Activated CD4-positive, alpha-beta T cell treated with anti-CD3 and anti-CD28 coated beads for 36 hours (primary cell): ENCODE measurements at places on chromosomes 7 and 10. TPM values are rescaled to one million over a fixed set of nuclear protein-coding genes. Genes with fewer than 3 reads are reported as not detected.

- H3K36me3 ChIP-seq: peaks cover 41% of the 10 kb centered on the region
- no peaks in the 10 kb centered on the region for H3K27me3 ChIP-seq
- H3K27ac ChIP-seq: no peak overlapping the region
- H3K4me1 ChIP-seq: no peaks in the 10 kb centered on the region
- H3K4me3 ChIP-seq: no peak overlapping the region
Measured at GRCh38 chr10:79304479-79305087, 42.7 kb upstream of the PPIF start.

ZNF467 gene
- total RNA-seq: 0.23 TPM

GSTO2 gene
- 2.1 TPM for total RNA-seq

GRCh38 chr10:71681977-71682376 is 37.6 kb downstream of the C10orf105 start:
- H3K4me1 ChIP-seq: peaks cover 6% of the 10 kb centered on the region
- no peak overlapping the region for H3K4me3 ChIP-seq
- no peak for DNase-seq
- no peaks in the 10 kb centered on the region for H3K27me3 ChIP-seq
- H3K36me3 ChIP-seq: no peaks in the 10 kb centered on the region

- H3K4me3 ChIP-seq: no peak overlapping the region
- no peaks in the 10 kb centered on the region for H3K36me3 ChIP-seq
- peaks cover 1% of the 10 kb centered on the region for H3K27me3 ChIP-seq
- no peak overlapping the region for H3K27ac ChIP-seq
Measured at GRCh38 chr7:91079487-91079886, 184.7 kb upstream of the FZD1 start.

DNA sequence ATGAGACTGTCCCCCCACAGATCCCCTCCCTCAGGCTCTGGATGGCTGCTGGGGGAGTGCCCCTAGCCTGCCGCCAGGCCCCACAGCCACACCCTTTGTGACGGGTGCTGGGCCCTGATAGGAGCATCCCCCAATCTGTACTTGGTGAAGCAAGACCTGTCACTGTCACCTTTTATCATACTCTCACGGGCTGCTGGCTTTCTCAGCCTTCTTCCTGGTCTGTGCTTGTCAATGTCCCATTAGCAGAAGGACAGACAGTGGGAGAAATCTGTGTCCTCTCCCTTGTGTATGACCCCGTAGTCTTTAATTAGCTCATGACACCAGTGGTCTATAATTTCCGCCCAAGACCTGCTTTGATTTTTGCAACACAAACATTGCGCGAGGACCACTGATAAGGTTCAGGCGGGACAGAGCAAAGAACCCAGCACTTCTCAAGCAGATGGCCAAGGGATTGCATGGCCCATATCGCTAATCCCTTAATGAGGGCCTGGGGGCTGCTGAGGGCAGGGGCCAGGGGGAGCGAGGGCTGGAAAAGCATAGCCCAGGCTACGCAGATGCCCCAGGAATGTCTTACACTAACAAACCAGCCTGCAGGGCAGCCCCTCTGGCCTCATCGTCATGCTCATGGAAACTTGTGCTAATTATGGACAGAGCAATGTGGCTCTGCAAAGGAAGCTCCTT is 127.8 kb downstream of the PTPN20 start:
- no peaks in the 10 kb centered on the region for H3K4me1 ChIP-seq
- H3K4me3 ChIP-seq: no peak overlapping the region
- no peaks in the 10 kb centered on the region for H3K27me3 ChIP-seq

CCL24 gene
- not detected for total RNA-seq

SYCE1 gene
- total RNA-seq: 0.66 TPM
